ENCODE measurements at places on chromosomes 3 and 15. TPM values are rescaled to one million over a fixed set of nuclear protein-coding genes. Genes with fewer than 3 reads are reported as not detected.
A peak's percentile ranks its signal among the peaks of the same experiment; 100 is the strongest.

The ADIPOQ gene
- total RNA-seq: not detected

GRCh38 chr3:164806188-164806587 is 272.1 kb downstream of the SI start:
- H3K27me3 ChIP-seq: no peaks in the 10 kb centered on the region
- no peak overlapping the region for H3K4me3 ChIP-seq
- H3K27ac ChIP-seq: no peak overlapping the region

GRCh38 chr15:28890711-28891495 is 5.1 kb downstream of the APBA2 start:
- H3K4me1 ChIP-seq: peaks cover 68% of the 10 kb centered on the region
- H3K27me3 ChIP-seq: no peaks in the 10 kb centered on the region
- peaks cover 13% of the 10 kb centered on the region for H3K36me3 ChIP-seq
- peak overlapping the region; percentile 98 for H3K27ac ChIP-seq
- DNase-seq: peak; percentile 34

DNA sequence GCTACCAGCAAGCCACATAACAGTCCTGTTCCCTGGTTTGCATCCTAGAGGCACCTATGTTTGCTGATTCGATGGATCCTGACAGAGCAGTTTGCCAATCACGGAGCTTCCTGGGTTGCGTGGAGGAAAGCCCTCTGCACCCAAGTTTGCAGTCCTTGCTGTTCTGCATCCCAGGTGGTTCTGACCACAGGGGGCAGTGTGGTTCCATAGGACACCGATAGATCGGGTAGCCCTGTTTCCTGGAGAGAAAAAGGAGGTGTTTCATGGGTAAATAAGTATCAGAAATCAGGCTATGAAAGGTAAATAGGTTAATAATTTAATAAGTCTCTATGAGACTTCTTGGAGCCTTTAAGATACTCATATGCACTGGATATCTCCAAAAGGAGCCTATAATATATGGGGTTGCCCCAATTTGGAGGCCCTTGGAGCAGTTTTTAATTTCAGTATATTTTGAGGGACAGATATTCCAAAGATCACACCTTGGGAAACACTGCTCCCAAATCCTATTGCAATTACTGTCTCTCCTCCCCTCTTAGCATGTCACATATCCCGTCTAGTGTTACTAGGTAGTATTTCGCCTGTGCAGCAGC is 194.6 kb upstream of the TPM1 start:
- H3K4me3 ChIP-seq: no peak overlapping the region
- H3K4me1 ChIP-seq: no peaks in the 10 kb centered on the region
- H3K36me3 ChIP-seq: no peaks in the 10 kb centered on the region
- peak; percentile 35 for DNase-seq

The OCA2 gene
- total RNA-seq: not detected

- no peaks in the 10 kb centered on the region for H3K36me3 ChIP-seq
- peaks cover 9% of the 10 kb centered on the region for H3K27me3 ChIP-seq
- H3K4me3 ChIP-seq: no peak overlapping the region
- no peaks in the 10 kb centered on the region for H3K4me1 ChIP-seq
- no peak overlapping the region for H3K27ac ChIP-seq
Measured at GRCh38 chr3:169710619-169711018, 47.1 kb upstream of the MECOM start.

- H3K4me3 ChIP-seq: no peak overlapping the region
- H3K27me3 ChIP-seq: no peaks in the 10 kb centered on the region
- no peaks in the 10 kb centered on the region for H3K36me3 ChIP-seq
- H3K27ac ChIP-seq: no peak overlapping the region
- H3K4me1 ChIP-seq: no peaks in the 10 kb centered on the region
- no peak for DNase-seq
Measured at GRCh38 chr3:20528180-20528770, 342.3 kb upstream of the SGO1 start.

DNA sequence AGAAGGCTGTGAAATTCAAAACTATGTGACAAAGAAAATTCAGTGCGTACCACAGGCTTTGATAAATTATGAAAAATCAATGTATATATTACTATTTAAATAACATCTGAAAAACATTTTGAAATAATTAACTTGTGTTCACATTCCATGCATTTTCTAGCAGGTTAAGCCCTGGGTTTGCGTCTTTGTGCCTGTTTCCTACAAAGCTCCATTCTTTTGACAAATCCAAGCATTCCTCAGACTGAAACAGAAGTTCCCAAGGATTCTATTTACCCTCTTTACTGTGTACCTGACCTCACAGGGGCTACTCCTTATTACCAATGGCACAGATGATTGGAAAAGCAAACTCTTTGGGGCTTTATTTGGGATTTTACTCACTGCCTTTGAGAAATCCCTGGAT is 1.9 kb downstream of the PAQR9 start:
- DNase-seq: no peak
- peaks cover 80% of the 10 kb centered on the region for H3K27me3 ChIP-seq
- no peak overlapping the region for H3K4me3 ChIP-seq
- no peak overlapping the region for H3K27ac ChIP-seq

The CDCP1 gene
- 1.1 TPM for total RNA-seq

The ACVR2B gene
- 4.3 TPM for total RNA-seq

Data from activated naive CD8-positive, alpha-beta T cell treated with anti-CD3 and anti-CD28 coated beads for 36 hours (primary cell).